ENCODE measurements at places on chromosomes 16 and 17.

- no peak for DNase-seq
These were observed 27.8 kb upstream of the RHOT1 start for GRCh38 chr17:32114536-32114935.

- DNase-seq = no peak
These were observed 38.7 kb upstream of the RHOT1 start for GRCh38 chr17:32103476-32104113.

DNA sequence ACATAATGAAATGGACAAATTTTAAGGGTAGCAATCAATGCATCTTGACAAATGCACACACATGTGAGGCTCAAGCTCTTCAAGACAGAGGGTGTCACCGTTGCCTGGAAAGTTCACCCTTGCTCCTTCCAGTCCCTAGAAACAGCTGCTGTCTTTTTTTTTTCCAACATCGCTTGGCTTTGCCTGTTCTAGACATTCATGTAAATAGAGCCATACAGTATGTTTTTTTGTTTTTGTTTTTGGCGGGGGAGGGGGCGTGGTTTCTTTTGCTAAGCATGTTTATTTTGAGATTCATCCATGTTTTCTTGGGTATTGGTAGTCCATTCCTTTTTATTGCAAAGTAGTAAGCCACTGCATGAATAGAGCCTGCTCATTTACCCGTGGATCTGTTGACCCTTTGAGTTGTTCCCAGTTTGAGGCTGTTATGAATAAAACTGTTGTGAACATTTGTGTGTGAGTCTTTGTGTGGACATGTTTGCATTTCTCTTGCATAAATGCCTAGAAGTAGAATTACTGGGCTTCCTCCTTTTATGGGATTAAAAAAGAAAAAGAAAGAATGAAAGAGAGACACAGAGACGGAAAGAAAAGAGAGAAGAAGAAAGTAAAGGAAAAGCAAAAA is 78.4 kb downstream of the NT5M start:
- DNase-seq = no peak

DNA sequence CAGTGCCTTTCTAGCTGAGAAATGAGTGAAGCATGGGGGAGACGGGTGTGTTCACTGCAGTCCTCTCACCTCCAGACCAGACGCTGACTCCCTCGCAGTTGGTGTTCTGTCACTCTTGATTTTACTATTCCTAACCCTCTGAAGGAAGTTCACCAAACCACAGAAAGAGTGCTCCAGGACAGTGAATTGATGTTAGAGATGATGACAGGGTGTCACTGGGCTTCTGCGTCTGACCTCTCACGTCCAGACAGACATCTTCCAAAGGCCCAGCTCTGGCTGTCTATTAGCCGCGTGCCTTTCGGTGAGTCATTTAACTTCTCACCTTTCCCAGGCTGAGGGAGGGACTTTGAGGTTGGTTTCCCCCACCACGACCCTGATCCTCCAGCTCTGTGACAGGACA is 8.2 kb downstream of the CRAMP1 start:
- DNase-seq = no peak

DNA sequence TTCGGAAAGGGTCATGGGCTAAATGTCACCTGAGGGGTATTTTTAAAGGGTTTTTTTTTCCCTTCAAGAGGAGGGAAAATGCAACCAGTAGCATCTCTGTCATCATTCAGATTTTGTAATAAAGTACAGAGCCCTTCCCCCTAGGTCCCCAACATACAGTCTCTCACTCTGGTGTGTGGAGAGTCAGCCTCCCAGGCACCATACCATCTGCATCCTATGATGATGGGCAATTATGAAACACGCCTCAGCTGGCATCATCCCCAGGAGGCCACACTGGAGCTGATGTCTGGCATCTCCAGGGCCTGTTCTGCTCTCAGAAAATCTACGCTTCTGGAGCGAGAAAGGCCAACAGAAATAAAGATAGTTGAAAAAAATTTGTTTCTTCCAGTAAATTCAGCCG is 32.0 kb downstream of the TBX4 start:
- no peak for DNase-seq

GRCh38 chr16:80100846-80101451 is 439.8 kb upstream of the DYNLRB2 start:
- DNase-seq = no peak

- DNase-seq = no peak
These were observed 89.5 kb downstream of the MARF1 start for GRCh38 chr16:15553313-15554088.

DNA sequence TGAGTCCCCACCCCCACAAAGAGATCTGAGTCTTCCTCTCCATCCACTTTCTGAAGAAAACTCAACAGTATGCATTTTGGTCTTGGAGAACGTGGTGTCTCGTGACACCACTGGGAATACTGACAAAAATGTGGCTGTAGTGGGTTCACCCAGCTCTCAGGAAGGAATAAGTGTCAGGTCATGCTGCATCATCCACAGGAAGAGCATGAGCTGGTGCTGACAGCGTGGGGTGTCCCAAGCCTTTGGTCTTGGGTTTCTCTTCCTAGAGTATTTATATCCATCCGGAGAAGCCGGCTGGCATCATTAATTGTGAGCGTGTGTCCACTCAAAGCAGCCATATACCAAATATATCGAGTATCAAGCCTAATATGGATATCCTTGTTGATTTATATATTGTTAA is 55.9 kb downstream of the C17orf67 start:
- DNase-seq = no peak

GRCh38 chr16:84881702-84882521 is 62.1 kb downstream of the CRISPLD2 start:
- no peak for DNase-seq

DNA sequence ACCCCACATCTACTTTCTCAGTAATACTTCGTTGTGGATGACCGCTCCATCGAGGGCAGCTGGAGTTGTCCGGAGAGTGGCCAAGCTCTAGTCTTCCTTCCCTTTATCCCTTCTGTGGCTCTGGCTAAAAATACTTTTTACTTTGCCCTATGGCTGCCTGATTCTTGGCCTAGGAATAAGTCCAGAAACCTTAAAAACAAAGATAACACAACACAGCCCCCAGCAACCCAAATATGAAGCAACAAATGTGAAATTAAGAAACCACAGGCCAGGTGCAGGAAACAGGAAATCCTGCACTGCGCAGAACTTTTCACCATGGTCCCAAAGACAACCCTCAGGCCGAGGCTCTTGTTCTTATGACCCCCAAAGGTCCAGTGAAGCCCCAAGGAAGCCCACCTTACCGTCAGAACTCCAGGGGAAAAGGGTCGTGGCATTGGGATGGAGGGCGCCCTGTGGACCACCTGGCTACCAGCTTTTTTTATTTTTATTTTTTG is 26.0 kb downstream of the TK2 start:
- no peak for DNase-seq

GRCh38 chr17:37438141-37438540 is 31.5 kb downstream of the TADA2A start:
- no peak for DNase-seq

Measured in cardiac muscle cell (in vitro differentiated cells and primary cell).